ENCODE measurements at places on chromosomes 16 and 17.

DNA sequence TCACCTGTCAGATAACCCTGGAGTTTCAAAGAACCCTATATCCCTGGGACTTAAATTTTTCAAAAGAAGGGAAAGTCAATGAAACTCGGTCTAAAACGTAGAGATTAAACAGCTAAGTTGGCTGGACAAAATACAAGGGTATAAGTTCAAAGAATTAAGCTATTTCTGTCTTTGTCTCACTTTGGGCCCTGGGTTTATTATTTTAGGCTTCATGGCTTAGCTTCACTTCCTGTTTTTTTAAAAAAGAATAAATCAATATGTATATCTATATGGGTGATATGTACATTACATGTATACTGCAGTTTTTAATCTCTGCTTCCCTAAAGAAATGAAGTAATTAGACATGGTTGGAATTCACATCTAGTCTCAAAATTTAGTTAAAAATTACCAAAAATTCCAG lies 132.3 kb downstream of the TRIM37 start:
- DNase-seq: no peak

- DNase-seq: peak; percentile 63
These were observed 63.2 kb upstream of the TRAP1 start for GRCh38 chr16:3780570-3780969.

DNA sequence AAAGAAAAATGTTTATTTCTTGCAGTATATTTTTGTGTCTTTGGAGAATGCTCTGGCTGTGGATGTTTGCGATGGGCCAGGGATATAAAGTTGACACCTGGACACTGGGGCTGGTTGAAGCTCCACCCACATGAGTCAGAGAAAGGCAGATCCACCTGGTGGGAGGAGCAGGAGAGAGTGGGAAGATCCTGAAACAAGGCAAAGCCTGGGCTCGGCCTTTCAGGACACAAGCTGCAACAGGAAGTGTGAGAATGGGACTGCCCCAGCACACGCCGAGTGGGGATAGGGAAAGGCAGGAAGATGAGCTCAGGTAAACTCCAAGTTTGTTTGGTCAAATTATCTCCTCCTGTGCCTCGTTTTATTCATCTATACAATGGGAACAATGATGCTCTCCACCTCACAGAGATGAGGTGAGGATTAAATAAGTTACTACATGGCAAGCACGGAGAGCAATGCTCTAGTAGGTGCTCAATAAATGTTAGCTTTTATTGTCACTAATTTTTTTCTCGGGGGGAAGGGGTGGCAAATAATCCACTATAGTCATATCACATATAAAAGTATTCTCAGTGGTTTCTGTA lies 21.4 kb upstream of the PITPNM3 start:
- DNase-seq: no peak

- DNase-seq: no peak
These were observed 53.1 kb downstream of the CYB5B start for GRCh38 chr16:69477546-69477945.

DNA sequence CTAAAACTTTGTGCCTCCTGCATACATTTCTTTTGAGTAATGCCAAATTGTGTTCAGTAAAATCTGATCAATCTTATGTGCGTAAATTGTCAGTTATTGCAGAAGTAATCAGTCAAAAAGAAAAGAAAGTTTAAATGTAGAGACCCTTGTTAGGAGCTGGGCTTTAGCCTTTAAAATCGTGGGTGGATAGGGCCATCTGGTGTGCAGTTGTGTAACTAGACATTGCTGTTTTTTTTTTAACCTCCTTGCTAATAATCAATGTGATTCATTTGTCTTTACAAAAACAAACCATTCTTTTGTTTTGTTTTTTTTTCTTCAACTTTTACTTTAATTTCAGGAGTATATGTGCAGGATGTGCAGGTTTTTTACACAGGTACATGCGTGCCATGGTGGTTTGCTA lies 5.3 kb upstream of the WWOX start:
- no peak for DNase-seq

GRCh38 chr17:65936013-65936412 lies 255.9 kb downstream of the CEP112 start:
- DNase-seq: no peak

- DNase-seq: no peak
These were observed 13.9 kb upstream of the HES7 start for GRCh38 chr17:8137645-8138373.

DNA sequence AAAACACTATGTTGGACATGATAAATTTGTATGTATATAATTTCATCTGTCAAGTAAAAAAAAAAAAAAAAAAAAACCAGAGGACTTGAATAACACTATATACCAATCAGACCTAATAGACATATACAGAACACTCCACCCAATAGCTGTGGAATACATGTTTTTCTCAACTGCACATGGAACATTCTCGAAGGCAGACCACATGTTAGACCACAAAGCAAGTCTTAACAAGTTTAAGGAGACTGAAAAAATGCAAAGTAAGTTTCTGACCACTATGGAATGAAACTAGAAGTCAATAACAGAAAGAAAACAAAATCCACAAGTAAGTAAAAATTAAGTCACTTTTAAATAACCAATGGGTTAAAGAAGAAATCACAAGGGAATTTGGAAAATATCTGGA lies 8.4 kb upstream of the CNTNAP4 start:
- DNase-seq: no peak

GRCh38 chr16:11152677-11153331 lies 103.2 kb downstream of the SOCS1 start:
- DNase-seq: no peak

DNA sequence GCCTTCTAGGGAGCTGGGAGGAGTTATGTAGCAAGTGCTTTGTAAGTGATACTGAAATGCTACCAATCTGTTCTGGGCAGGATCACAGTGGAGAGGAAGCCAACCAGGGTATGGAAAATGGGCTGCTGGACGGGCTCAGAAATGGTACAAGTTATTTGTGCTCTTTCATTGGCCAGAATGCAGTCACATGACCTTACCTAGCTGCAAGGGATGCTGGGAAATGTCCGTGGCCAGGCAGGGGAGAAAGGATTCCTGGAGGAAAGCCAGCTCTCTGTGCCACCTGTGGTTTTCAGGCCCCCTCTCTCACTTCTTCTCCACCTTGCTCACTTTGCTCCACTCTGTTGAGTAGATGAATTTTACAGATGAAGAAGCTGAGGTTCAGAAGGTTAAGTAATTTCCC lies 4.8 kb downstream of the EEF2K start:
- DNase-seq: no peak

GRCh38 chr16:62545039-62545438 lies 508.8 kb upstream of the CDH8 start:
- no peak for DNase-seq

GRCh38 chr16:23682181-23682580 lies 3.5 kb downstream of the PLK1 start:
- DNase-seq: no peak

DNA sequence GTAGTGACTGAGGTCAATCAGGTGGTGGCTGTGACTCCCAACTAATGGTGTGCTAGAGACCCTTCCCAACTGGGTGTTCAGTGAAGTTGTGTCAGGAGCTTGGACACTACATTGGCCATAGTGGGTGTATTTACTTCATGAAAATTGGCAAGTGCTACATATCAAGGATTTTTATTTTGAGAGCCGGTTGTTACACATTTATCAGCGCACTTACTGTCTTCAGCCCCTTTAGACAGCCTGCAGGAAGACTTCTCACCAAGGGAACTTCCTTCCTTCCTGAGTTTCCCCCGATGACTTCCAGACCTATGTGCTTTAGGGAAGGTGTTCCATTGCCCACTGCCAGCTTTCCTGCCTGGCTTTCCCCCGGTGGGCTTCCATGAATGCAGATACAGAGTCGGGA lies 261.2 kb downstream of the CBLN1 start:
- DNase-seq: no peak

- DNase-seq: no peak
These were observed 27.3 kb downstream of the TTYH2 start for GRCh38 chr17:74240618-74241205.

DNA sequence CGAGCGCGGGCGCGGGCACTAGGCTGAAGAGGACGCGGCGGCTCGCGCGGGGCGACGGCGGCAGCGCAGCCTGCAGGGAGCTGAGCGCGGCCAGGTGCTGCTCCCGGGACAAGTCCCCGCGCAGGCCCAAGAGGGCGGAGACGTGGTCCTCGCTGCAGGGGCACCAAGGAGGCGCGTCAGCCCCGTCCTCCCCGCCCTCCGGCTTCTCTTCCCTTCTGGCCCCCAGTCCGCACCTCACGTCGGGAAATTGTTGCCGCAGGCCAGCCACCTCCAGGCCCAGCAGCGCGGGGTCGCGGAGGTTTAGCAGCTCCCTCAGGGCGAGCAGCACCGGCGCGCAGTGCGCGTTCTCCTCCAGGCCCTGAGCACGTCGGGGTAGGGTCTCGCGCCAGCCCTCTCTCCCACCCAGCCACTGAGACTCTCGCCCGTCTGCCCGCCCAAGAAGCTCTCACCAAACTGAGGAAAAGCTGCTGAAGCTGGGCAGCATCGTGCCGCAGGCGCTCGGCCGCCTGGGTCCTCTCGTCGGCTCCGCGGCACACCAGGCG lies 761 bp upstream of the MATCAP1 start:
- DNase-seq: peak; percentile 40

GRCh38 chr16:75572864-75573542 lies 6.8 kb downstream of the GABARAPL2 start:
- no peak for DNase-seq

DNA sequence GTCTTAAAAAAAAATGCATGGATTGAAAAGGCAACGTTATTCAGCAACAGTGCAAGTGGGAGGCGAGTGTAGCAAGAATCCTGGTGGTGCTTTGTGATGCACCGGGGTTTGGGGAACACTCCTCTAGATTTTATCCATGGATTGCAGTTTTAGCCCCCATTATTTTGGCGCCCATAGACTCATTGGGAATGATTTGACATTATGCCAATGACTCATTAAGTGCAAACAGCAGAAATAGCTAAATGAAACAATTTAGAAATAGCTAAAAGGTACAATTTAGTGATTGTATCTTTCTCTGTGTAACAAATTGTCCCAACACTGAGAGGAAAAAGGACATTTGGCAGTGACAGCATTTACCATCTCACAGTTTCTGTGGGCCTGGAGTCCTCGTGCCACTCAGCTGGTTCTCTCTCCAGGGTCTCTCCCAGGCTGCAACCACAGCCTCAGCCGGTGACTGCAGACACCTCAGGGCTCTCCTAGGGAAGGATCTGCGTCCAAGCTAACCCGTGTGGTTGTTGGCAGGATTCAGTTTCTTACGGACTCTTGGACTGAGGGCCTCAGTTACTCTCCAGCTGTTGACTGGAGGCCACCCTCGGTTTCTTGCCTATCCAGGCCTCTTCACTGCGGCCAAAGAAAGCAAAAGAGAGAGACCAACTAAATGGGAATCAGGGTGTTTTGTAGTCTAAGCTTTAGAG lies 398.7 kb downstream of the SNX29 start:
- no peak for DNase-seq

DNA sequence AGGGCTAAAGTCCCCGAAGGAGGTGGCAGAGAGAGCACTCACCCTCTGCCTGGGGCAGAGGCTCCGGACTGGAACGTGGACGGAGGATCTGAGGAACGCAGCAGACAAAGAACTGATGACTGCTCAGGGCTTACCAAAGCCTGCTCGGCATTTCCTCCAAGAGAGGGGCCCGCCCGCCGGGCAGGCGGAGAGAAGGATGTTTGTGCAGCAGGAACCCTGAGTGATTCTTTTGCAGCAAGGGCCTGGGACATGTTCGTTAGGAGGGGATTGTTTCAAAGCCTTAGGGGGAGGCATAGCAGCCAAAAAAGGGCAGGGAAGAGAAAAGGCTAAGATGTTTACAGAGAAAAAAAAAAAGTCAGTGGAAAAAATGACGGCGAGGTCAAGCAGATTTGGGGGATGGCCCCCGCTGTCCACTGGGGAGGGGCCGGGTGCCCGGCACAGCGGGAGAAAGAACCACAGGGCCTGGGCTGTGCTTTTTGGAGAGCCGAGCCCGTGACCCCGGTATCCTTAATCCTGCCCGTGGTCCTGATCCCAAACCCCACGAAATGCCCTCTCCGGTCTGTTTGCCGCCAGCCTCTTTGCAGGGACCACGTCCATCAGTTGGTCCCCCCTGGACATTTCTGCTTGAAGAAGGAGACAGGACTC lies 129.3 kb downstream of the NTN1 start:
- no peak for DNase-seq

DNA sequence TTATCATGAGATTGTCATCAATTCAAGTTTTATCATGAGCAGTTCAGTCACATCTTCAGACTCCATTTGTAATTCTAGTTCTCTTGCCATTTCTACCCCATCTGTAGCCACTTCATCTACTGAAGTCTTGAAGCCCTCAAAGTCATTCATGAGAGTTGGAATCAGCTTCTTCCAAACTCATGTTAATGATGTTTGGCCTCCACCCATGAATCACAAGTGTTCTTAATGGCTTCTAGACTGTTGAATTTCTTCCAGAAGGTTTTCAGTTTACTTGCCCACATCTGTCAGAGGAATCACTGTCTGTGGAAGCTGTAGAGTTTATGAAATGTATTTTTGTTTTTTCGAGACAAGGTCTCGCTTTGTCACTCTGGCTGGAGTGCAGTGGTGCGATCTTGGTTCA lies 16.0 kb downstream of the NSRP1 start:
- no peak for DNase-seq

- no peak for DNase-seq
These were observed 147.9 kb downstream of the STXBP4 start for GRCh38 chr17:55116440-55116914.

DNA sequence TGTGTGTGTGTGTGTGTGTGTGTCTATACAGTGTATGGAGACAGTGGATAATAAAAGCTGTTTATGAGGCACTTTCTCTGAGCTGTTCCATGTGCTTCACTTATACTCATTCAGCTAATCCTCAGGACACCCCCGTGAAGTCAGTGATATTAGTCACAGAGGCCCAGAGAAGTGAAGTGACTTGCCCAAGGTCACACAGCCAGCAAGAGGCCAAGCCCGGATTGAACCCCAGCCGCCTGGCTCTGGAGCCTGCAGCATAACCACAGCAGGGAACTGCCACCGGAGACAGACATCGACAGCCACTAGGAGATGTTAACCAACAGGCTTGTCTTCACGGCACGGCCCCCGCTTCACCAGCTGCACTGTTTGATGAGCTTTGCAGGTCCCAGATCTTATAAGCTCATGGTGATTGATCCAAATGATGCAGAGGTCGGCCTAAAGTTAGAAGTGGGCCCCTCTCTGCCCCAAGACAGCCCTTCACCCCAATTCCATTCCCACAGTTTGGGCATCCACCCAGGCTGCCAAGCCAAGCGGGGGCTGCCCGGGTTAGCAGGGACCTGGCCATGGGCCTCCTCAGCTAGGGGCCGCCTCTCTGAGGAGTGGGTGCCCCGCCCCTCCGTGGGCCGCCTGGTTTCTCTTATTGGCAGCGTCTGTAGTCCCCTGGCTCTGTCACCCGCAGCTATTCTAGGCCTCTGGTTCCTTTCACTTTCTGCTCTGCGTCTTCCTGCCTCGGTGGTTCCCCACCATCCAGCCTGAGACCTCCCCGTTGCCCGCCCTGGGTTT lies 30.9 kb downstream of the SOCS1 start:
- DNase-seq: no peak

GRCh38 chr16:87457709-87458423 lies 35.0 kb downstream of the ZCCHC14 start:
- DNase-seq: peak; percentile 36

- DNase-seq: peak; percentile 66
These were observed 60.4 kb downstream of the ZDHHC7 start for GRCh38 chr16:84950906-84951305.
